ENCODE measurements at places on chromosomes 2 and 18. TPM values are rescaled to one million over a fixed set of nuclear protein-coding genes. Genes with fewer than 3 reads are reported as not detected.
A peak's percentile ranks its signal among the peaks of the same experiment; 100 is the strongest.

KDM3A gene
- total RNA-seq: 63.8 TPM

AGXT gene
- total RNA-seq: not detected

GRCh38 chr18:24138789-24139616 is at the start of gene CABYR:
Gene CABYR (plus strand): TSS chr18:24139062. CDS start chr18:24143115, 4,053 bp downstream.
- peak; percentile 72 for DNase-seq

GRCh38 chr18:22466608-22467395 is 49.1 kb upstream of the CTAGE1 start:
- DNase-seq: no peak

- no peak for DNase-seq
Measured at GRCh38 chr18:47427923-47428637, 176.6 kb upstream of the SKOR2 start.

DNA sequence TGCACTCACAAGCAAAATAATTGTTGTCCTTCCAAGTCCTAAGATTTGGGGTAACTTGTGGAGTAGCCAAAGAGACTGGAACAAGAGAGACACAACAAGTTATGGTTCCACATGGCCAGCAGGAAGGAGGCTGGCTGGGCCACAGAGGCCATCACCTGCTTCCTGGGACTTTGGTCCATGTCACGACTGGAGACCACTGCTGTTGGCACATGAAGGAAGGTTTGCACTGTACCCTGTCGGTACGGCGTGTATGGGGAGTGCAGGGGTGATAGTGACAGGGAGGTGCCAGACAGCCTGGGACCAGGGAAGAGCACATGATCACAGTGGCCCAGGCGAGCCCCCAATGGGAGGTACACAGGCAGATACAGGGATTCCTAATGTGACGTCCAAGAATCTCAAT is 15.5 kb downstream of the SLC66A2 start:
- DNase-seq: peak; percentile 4

GRCh38 chr2:238975408-238975807 is 127.5 kb downstream of the TWIST2 start:
- DNase-seq: no peak

DNA sequence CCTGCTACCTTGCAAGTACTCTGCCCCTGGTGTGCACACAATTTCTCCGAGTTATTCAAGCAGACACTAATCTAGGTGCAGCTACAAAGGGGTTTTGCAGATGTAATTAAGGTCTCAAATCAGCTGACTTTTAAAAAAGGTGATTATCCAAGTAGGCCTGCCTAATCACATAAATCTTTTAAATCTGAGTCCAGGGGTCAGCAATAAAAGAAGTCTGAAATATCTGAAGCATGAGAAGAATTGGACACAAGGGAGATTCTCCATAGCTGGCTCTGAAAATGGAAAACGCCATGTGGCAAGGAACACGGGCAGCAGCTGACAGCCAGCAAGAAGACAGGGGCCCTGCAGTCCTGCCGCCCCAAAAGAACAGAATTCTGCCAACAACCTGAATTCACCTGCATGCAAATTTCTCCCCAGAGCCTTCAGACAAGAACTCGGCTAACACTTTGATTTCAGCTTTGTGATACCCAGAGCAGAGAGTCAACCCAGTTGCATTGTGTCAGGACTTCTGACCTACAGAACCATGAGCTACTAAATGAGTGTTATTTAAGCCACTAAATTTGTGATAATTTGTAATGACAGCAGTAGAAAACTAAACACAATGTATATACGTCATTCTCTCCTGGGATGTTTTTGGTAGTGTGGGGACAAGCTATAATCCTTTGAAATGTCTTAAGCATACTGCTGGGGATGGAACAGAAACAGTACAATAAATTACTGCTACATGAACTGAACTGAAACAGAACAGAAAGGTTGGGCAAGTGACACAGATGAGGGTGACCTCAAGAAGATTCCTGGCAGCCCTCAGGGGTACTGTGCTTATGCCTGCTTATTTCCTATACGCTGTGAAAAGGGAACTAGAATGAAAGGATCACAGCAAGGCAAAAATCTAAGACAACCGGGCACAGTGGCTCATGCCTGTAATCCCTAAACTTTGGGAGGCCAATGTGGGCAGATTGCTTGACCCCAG is 3.2 kb downstream of the INO80C start:
- no peak for DNase-seq
